CD8-positive, alpha-beta memory T cell (primary cell): ENCODE measurements at places on chromosomes 11 and 22.

DNA sequence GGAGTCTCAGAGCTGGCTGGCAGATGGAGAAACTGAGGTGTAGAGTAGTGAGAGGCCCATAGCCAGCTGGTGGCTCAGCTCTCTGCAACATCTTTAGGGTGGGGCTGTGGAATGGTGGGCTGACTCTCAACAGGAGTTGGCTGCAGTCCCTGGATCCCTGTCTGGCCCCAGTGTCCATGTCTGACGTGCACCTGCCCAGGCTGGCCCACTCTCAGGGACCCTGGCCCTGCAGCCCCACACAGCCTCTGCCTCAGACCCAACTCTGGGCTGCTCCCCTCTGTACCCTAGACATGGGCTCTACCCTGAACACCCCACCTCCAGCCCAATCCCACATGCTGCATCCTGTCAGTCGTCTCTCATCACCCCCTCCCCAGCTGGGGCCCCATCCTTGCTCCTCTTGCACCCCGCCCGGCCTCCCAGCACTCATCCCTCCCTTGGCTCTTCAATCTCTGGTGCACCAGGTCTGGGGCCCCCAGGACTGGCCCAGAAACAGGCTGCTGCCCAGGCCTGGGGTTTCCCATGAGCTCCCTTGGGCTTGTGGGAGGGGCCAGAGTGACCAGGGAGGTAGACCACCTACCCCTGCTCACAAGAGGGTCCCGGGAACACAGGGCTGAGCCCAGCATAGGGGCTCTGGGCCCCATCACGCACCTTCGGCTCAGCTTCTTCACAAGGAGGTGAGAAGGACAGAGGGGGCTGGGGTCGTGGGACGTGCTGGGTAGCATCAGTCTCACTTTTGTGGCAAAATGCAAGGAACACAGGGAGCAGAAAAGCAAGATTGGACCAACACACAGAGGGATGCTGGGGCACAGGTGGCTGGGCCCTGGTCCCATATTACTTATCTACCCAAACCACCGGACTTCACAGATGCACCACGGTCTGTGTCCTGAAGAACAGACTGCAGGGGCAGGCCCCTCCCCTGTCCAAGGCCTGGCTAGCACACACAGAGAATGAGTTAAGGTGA lies 31.5 kb downstream of the ARVCF start:
- H3K4me3 ChIP-seq = no peak overlapping the region
- H3K27me3 ChIP-seq = peaks cover 5% of the 10 kb centered on the region
- DNase-seq = no peak
- H3K27ac ChIP-seq = no peak overlapping the region
- H3K36me3 ChIP-seq = no peaks in the 10 kb centered on the region

DNA sequence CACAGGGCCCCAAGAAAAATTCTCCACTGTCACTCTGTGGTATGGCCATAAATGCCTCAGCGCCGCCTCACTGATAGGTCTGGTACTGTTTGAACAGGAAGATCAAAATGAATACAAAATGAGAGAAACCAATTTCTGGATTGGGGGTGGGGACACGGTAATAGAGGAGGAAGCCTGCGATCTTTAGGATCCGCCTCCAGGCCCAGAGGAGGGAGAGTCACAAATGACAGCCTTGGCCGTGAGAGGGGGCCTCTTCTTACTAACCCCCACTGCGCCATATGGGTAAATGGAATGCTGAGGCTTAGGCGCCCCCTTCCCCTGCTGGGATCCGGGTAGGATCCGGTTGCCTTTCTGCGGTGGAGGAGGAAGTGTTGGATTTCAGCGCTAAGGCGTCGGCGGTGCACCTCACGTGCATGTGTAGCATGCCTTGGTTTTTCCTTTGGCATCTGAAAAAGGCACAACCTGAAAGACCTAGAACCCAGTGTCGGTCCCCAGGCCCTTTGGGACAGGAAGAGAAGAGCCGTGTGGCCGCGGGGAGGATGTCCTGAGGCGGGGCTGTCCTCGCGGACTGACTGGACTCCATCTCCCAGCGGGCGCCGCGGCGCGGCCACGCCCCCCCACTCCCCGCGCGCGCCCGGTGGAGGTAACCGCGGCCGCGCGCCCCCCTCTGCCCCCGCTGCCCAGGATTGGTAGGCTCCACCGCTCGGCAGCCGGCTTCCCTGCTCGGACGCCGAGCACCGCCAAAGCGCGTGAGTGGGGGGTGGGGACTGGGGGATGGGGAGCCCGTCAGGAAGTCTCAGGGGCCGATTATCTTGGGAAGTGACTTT lies 718 bp upstream of the MADD start:
- H3K4me1 ChIP-seq = peaks cover 34% of the 10 kb centered on the region
- peaks cover 6% of the 10 kb centered on the region for H3K36me3 ChIP-seq
- H3K27me3 ChIP-seq = no peaks in the 10 kb centered on the region
- H3K4me3 ChIP-seq = peak overlapping the region; percentile 66

GRCh38 chr11:129115652-129116586 lies 76.2 kb downstream of the ARHGAP32 start:
- H3K27ac ChIP-seq = no peak overlapping the region
- no peaks in the 10 kb centered on the region for H3K4me1 ChIP-seq
- H3K27me3 ChIP-seq = peaks cover 2% of the 10 kb centered on the region
- DNase-seq = no peak

DNA sequence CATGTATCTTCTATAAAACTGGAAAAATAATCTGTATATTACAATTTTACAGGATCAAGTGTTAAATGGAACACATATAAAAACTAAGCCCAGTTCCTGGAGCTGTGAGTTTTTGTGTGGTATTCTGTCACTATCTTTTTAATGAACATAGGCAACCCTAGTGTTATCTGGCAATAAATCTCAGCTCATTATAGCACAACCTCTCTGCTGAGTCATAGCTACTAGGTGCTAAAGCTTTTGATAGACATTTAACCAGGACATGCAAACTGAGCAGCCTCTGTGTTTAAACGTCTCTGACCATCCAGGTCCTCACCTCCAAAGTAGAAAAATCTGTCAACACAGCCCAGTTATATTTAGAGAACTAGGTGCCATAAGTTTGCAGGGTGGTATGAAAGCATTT lies 91.0 kb upstream of the CARD18 start:
- H3K27ac ChIP-seq = no peak overlapping the region
- H3K27me3 ChIP-seq = no peaks in the 10 kb centered on the region
- no peaks in the 10 kb centered on the region for H3K4me1 ChIP-seq
- H3K36me3 ChIP-seq = no peaks in the 10 kb centered on the region

DNA sequence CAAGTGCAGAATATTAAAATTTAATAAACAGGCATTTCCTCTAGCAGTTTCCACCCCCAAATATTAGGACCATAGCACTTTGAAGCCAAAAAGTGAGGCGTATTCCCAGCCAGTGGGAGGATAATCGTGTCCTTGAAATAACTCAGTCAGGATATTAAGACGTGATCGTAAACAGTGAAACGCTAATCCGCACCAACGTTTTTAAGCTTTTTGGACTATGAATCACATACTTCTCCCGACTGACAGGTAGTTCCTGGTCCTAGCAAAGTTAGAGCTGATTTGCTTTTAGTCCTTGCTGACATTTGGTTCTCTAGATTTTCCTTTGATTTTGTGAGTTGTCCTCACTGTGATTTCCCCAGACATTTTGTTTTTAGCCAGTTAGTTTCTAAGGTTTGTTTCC lies 197.1 kb upstream of the ARHGAP20 start:
- no peaks in the 10 kb centered on the region for H3K27me3 ChIP-seq
- H3K4me1 ChIP-seq = peaks cover 21% of the 10 kb centered on the region
- DNase-seq = no peak
- no peaks in the 10 kb centered on the region for H3K36me3 ChIP-seq
- H3K4me3 ChIP-seq = no peak overlapping the region
- no peak overlapping the region for H3K27ac ChIP-seq

DNA sequence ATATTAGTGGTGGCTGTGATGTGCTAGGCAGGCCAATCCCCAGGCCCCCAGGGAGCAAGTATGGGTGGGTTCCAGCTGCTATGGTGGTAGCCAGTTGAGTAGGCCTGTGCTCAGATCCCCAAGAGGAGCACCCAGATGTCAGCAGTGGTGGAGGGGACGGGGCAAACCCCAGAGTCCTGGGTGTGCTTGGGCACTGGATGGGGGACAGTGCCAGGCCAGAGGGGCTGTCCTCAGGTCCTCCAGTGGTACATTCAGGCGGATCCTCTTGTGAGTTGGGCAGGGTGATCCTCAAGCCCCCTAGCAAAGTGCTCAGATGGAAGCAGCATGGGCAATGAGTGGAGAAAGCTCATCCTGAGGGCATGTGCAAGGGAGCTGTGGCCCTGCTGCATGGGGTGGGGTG lies 26.0 kb downstream of the CFAP300 start:
- no peak overlapping the region for H3K4me3 ChIP-seq
- H3K27ac ChIP-seq = no peak overlapping the region
- no peak for DNase-seq
- H3K4me1 ChIP-seq = no peaks in the 10 kb centered on the region
- no peaks in the 10 kb centered on the region for H3K36me3 ChIP-seq
- no peaks in the 10 kb centered on the region for H3K27me3 ChIP-seq

GRCh38 chr22:31332886-31333285 lies 13.3 kb downstream of the PATZ1 start:
- no peaks in the 10 kb centered on the region for H3K4me1 ChIP-seq
- H3K36me3 ChIP-seq = peaks cover 63% of the 10 kb centered on the region
- no peaks in the 10 kb centered on the region for H3K27me3 ChIP-seq
- no peak overlapping the region for H3K27ac ChIP-seq
- no peak for DNase-seq

GRCh38 chr11:126393143-126393542 lies 37.7 kb downstream of the ST3GAL4 start:
- H3K4me3 ChIP-seq = no peak overlapping the region
- H3K4me1 ChIP-seq = no peaks in the 10 kb centered on the region
- no peaks in the 10 kb centered on the region for H3K27me3 ChIP-seq
- no peak for DNase-seq
- no peak overlapping the region for H3K27ac ChIP-seq

DNA sequence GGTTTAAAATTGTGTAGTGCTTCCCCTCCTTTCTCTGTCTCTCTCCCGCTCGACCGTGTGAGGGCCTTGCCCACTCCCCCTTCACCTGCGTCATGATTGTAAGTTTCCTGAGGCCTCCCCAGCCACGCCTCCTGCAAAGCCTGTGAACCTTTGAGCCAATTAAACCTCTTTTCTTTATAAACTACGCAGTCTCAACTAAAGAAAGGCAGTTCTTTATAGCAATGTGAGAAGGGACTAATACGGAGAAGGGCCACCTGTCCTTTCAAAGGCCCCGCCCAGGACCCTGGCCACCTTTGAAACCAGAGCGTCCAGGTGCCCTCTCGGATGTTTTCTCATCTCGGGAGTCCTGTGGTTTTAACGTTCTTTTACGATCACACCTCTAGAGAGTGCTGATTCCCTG lies 741.5 kb downstream of the BRD1 start:
- H3K27me3 ChIP-seq = no peaks in the 10 kb centered on the region
- no peak for DNase-seq
- no peak overlapping the region for H3K27ac ChIP-seq
- H3K4me1 ChIP-seq = no peaks in the 10 kb centered on the region

- H3K4me1 ChIP-seq = no peaks in the 10 kb centered on the region
- H3K4me3 ChIP-seq = no peak overlapping the region
- DNase-seq = no peak
- H3K36me3 ChIP-seq = no peaks in the 10 kb centered on the region
Measured at GRCh38 chr11:73252577-73253191, 19.5 kb upstream of the P2RY6 start.

DNA sequence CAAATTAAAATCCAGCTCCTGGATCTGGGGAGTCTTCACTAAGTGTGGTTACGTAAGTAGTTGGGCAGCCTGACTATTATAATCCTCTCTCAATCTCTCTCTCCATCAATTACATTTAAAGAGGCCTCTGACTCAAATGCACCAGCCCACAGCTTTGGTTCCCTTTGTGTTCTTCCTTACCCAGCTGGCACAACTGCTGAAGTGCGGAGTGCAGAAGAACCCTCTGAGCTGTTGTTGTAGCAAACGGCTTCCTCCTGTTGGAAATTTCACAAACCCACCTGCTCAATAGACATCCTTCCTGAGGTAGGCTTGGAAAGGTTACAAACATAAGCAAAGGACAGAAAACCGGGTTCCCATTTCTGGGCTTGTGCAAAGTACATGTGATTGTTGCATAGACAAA lies 17.0 kb upstream of the SORL1 start:
- H3K27ac ChIP-seq = no peak overlapping the region
- no peaks in the 10 kb centered on the region for H3K36me3 ChIP-seq
- no peaks in the 10 kb centered on the region for H3K27me3 ChIP-seq
- H3K4me3 ChIP-seq = no peak overlapping the region
- H3K4me1 ChIP-seq = peaks cover 6% of the 10 kb centered on the region

GRCh38 chr11:86932924-86933875 lies 22.0 kb downstream of the FZD4 start:
- no peak overlapping the region for H3K4me3 ChIP-seq
- H3K4me1 ChIP-seq = no peaks in the 10 kb centered on the region
- no peaks in the 10 kb centered on the region for H3K36me3 ChIP-seq
- H3K27ac ChIP-seq = no peak overlapping the region

- peaks cover 13% of the 10 kb centered on the region for H3K4me1 ChIP-seq
- no peaks in the 10 kb centered on the region for H3K27me3 ChIP-seq
- H3K27ac ChIP-seq = no peak overlapping the region
- H3K4me3 ChIP-seq = no peak overlapping the region
- no peak for DNase-seq
- no peaks in the 10 kb centered on the region for H3K36me3 ChIP-seq
Measured at GRCh38 chr11:82895437-82896091, 4.7 kb downstream of the PRCP start.

- H3K4me3 ChIP-seq = no peak overlapping the region
- no peaks in the 10 kb centered on the region for H3K27me3 ChIP-seq
- H3K36me3 ChIP-seq = peaks cover 16% of the 10 kb centered on the region
- no peak overlapping the region for H3K27ac ChIP-seq
- no peak for DNase-seq
Measured at GRCh38 chr11:74070723-74071492, 62.0 kb upstream of the UCP3 start.

DNA sequence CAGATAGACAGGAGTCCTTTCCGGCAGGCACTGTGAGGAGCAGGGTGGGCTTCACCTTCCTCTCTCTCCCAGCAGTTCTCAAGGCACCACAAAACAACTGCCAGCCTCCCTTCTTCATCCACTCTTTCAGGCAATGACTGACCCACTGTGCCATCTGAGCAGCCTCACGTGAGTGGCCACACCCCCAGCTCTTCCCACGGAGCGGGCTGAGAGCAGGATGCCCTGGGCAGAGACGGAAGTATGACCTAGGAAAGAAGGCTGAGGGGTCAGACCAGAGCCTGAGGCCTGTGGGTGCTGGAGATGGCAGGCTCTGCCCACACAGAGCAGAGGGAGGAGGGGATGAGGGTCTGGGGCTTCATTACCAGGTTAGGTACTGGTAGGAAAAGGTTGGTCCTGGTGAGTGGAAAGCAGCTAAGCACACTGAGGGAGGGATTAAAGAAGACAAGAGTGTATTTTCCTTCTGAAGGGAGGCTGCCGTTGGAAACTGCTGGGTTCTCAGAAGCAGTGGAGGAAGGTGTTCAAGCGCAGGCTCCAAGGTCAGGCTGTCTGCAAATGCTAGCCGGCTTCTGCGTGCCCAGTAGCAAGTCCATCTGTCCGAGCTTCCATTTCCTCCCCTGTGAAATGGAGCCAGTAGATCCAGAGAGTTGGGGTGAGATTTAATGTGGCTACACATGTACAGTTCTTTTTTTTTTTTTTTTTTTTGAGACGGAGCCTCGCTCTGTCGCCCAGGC lies 4.6 kb downstream of the NLRP6 start:
- H3K27me3 ChIP-seq = no peaks in the 10 kb centered on the region
- no peaks in the 10 kb centered on the region for H3K36me3 ChIP-seq
- DNase-seq = no peak
- no peak overlapping the region for H3K27ac ChIP-seq
- H3K4me1 ChIP-seq = peaks cover 58% of the 10 kb centered on the region

- no peaks in the 10 kb centered on the region for H3K27me3 ChIP-seq
- H3K4me3 ChIP-seq = no peak overlapping the region
- no peak for DNase-seq
- no peaks in the 10 kb centered on the region for H3K4me1 ChIP-seq
Measured at GRCh38 chr11:84289381-84289906, 1003.3 kb upstream of the CCDC90B start.
